ENCODE measurements at places on chromosomes 5 and 9. TPM values are rescaled to one million over a fixed set of nuclear protein-coding genes. Genes with fewer than 3 reads are reported as not detected.
A peak's percentile ranks its signal among the peaks of the same experiment; 100 is the strongest.

GRCh38 chr5:142386137-142387023 lies 61.6 kb upstream of the SPRY4 start:
- DNase-seq, result no peak
- no peak overlapping the region for H3K4me3 ChIP-seq
- H3K27ac ChIP-seq, result no peak overlapping the region
- H3K4me1 ChIP-seq, result peaks cover 26% of the 10 kb centered on the region
- H3K36me3 ChIP-seq, result no peaks in the 10 kb centered on the region

- H3K4me3 ChIP-seq, result no peak overlapping the region
- no peak for DNase-seq
- H3K27me3 ChIP-seq, result no peaks in the 10 kb centered on the region
These were observed 91.2 kb downstream of the RIC1 start for GRCh38 chr9:5720151-5720550.

GRCh38 chr5:91146230-91146629 lies 236.9 kb downstream of the ARRDC3 start:
- H3K4me3 ChIP-seq, result no peak overlapping the region
- DNase-seq, result no peak
- peaks cover 49% of the 10 kb centered on the region for H3K4me1 ChIP-seq
- H3K27ac ChIP-seq, result peak overlapping the region; percentile 82
- H3K36me3 ChIP-seq, result no peaks in the 10 kb centered on the region

Gene EIF4E1B
- total RNA-seq, result not detected

Gene SELENOP
- 965 TPM for total RNA-seq

DNA sequence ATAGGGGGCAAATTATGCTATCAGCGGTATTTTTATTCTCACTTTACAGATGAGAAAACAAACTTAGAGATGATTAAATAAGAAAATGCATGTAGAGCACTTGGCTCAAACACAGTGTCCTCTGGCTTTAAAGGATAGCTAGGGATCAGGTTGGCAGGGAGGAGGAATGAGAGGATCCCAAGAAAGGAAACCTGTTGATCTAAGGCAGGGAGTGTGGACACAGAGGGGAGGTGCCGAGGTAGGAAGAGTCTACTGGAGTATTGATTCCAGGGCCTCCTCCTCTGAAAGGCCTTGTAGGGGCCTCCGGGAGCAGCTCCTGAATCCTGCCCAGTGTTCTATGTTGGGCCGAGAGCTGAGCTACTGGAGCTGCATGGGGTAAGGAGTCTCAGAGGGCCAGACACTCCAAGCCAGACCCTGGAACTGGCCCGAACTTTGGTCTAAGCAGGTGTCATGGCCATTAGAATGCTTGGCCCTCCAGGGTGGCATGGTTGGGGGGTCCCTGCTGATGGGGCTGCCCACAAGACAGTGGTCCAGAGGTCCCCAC lies 30.4 kb upstream of the TCF7 start:
- no peak overlapping the region for H3K4me3 ChIP-seq
- H3K36me3 ChIP-seq, result no peaks in the 10 kb centered on the region
- H3K27ac ChIP-seq, result no peak overlapping the region
- no peaks in the 10 kb centered on the region for H3K27me3 ChIP-seq

Gene DNAI1
- total RNA-seq, result not detected

DNA sequence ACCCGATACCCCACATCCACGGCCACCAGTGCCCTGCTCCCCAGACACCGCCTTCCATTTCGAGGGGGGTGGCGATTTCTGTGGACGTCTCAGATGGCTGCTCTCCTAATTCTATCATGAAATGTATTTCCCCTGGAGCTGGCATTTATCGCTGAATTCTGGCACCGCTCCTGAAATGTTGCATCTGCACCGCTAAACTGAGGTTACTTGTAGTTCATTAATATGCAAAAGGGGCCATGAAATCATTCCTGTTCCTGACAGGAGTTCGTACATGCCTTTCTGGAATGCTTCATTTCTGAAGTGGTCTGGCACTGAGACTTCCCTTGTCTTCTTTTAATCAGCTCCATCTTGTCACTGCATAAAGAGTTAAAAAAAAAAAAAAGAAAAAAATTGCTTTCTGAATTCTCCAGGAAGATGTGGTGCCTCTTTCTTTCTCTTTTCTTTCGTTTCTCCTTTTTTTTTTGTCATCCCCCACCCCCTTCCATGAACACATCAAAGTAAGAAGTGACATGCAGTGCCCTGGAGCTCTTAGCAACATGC lies 97.7 kb upstream of the SMARCA2 start:
- no peak overlapping the region for H3K27ac ChIP-seq
- H3K27me3 ChIP-seq, result peaks cover 10% of the 10 kb centered on the region
- no peak for DNase-seq
- no peaks in the 10 kb centered on the region for H3K4me1 ChIP-seq

Gene UBQLN1
- total RNA-seq, result 107 TPM

DNA sequence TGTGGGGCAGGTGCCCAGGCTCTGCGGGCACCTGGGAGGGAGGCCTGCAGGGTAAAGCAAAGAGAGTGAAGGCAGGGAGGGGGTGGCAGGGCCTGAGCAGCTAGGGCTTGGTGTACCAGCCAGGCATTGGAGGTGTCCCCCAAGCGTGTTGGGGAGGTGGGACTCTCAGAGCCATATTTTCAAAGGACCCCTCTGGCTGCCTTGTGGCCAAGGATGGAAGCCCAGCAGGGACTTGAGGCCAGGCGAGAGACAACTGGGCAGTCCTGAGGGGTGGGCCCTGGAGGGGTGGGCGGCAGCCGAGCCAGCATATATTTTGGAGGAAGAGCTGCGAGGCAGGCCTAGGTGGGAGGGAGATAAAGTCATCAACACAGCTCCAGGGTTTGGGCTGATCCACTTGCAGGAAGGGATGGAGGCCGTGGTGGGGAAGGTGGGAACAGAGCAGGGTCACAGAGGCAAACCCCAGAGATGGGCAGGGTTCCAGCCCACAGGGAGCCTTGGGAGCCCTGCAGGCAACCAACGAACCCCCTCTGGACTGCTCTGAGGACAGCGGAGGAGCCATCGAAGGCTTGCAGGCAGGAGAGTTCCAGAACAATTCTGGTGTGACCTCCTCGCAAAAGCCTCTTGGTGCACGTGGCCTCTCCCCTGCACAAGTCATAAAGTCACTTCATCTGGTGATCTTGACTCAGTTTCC lies 35.7 kb downstream of the DUSP1 start:
- no peaks in the 10 kb centered on the region for H3K36me3 ChIP-seq
- no peak for DNase-seq

DNA sequence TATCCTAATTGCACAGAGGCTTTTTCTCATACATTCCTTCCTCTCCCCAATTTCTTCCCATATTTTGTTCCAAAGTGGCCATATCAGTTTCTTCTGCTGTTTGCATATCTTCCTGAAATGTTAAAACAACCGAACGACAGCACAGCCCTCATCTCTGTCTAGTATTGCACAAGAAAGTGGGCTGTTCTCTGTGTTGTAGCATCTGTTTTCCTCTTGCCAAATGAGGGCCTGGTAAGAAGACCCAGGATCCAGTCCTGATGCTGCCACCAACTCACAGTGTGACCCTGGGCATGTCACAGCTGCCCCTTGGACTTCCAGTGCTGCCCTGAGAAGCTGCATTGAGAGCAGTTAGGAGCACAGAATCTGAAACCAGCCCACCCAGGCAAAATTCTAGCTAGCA lies 4.1 kb downstream of the SLC31A2 start:
- no peak overlapping the region for H3K4me3 ChIP-seq
- no peaks in the 10 kb centered on the region for H3K36me3 ChIP-seq
- DNase-seq, result no peak
- H3K27ac ChIP-seq, result peak overlapping the region; percentile 30

DNA sequence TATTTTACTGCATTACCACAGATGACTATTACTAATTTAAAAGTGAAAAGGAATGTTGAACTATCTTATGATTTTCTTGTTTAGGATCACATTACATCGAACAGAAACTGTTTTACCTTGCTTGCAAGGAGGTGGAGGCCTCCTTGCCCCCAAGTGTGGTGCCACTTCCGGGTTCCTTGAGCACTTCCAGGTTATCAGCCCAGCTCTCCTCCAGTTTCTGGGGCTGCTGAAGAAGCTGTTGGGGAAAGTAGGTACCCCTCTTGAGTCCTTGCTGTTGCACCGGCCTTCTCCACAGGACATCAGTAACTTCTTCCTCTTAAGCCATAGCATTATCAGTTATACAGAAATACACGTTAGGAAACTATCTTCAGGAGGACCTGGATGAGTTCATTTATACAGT lies 278.2 kb downstream of the DMRT2 start:
- H3K27me3 ChIP-seq, result no peaks in the 10 kb centered on the region
- no peak overlapping the region for H3K27ac ChIP-seq
- DNase-seq, result no peak
- H3K36me3 ChIP-seq, result no peaks in the 10 kb centered on the region
- no peak overlapping the region for H3K4me3 ChIP-seq

DNA sequence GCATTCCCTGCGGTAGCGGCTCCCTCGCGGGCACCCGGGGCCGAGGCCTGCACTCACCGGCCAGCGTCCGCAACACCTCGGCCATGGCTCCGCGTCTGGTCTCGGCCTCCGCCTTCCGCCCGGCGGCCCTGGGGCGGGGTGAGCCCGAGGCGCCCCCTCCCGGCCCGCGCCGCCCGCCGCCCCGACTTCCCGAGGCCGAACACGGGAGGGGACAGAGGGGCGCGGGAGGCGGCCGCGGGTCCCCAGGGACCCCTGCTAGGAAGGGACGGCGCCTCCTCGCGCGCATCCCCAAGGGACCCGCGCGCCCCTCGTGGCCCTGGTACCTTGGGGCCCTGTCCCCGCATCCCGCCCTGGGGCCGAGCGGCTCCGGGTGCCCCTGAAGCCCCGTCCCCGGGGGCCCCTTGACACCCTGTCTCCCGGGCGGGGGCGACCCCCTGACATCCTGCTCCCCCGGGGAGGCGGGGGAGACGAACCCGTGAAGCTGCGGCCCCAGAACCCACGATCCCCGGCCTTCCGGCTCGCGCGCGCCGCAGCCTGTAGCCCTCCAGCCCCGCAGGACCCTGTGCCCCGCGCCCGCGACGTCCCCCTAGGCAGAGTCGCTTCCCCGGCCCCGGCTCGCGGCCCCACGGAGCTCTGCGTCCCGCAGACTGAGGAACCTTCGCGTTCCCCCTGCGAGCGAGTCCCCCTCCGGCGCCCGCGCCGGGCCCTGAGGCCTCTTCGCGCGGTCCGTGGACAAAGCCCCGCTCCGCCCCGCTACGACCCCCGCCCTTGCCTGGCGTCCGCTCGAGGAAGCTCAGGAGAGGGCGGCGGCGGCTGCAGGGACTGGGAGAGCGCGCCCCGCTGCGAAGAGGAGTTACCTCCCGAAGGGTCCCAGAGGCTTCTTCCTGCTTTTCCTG lies at the start of gene ABO:
Gene ABO, minus strand, starts transcription at position 97 of the 896 bp plus-strand sequence.
- peak within 1 kb of the TSS; percentile 81 for H3K27ac ChIP-seq
- H3K4me1 ChIP-seq, result no peaks in the 10 kb centered on the region
- H3K27me3 ChIP-seq, result peaks cover 30% of the 10 kb centered on the region
- H3K36me3 ChIP-seq, result no peaks in the 10 kb centered on the region

GRCh38 chr5:159181152-159181551 lies 28.2 kb downstream of the RNF145 start:
- no peak overlapping the region for H3K4me3 ChIP-seq
- peaks cover 87% of the 10 kb centered on the region for H3K4me1 ChIP-seq
- H3K27me3 ChIP-seq, result no peaks in the 10 kb centered on the region
- no peak for DNase-seq
- peaks cover 4% of the 10 kb centered on the region for H3K36me3 ChIP-seq

Gene BAAT
- not detected for total RNA-seq

- no peak for DNase-seq
- H3K27ac ChIP-seq, result no peak overlapping the region
- H3K4me1 ChIP-seq, result no peaks in the 10 kb centered on the region
- no peaks in the 10 kb centered on the region for H3K36me3 ChIP-seq
- no peak overlapping the region for H3K4me3 ChIP-seq
These were observed 42.6 kb downstream of the ANXA1 start for GRCh38 chr9:73194284-73194683.

DNA sequence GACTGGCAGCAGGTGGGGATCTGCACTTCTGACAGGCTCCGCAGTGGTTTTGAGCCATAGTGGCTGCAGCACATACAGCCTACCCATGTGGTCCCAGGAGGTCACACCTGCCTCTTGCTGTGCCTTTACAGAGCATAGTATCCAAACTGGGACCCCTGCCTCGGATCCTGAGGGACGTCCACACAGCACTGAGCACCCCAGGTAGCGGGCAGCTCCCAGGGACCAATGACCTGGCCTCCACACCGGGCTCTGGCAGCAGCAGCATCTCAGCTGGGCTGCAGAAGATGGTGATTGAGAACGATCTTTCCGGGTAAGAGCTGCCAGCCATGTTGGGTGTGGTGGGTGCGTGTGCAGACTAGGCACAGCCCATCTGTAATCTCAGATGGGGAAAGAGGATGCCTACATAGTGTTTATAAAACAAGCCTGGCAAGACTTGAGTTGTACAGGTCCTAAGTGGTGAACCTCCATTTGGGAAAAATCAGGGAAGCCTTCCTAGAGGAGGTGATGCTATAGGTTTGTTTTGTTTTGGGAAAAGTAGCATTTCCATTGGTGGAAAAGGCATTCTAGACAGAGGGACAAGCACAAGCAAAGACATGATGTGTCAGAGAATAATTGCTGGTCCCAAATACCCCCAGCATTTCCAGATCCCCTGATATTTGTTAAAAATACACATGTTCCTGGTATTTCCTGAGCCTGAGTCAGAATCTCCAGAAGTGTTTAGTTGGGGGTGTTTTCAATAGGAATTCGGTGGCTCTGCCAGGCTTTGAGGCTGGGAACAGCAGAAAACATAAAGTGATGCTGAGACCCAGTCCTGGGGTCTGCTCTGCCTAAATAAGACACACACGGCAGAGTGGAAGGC lies 119.2 kb downstream of the DAB2IP start:
- H3K4me3 ChIP-seq, result no peak overlapping the region
- H3K27ac ChIP-seq, result peak overlapping the region; percentile 66
- H3K36me3 ChIP-seq, result no peaks in the 10 kb centered on the region
- peaks cover 49% of the 10 kb centered on the region for H3K4me1 ChIP-seq
- no peaks in the 10 kb centered on the region for H3K27me3 ChIP-seq

- no peak overlapping the region for H3K4me3 ChIP-seq
- no peaks in the 10 kb centered on the region for H3K4me1 ChIP-seq
- peaks cover 30% of the 10 kb centered on the region for H3K36me3 ChIP-seq
- no peak overlapping the region for H3K27ac ChIP-seq
- DNase-seq, result no peak
These were observed 59.4 kb downstream of the MACROH2A1 start for GRCh38 chr5:135339623-135340022.

Gene FOXD4
- total RNA-seq, result not detected

GRCh38 chr9:108837530-108837929 lies 18.3 kb downstream of the ACTL7B start:
- H3K27ac ChIP-seq, result no peak overlapping the region
- no peaks in the 10 kb centered on the region for H3K36me3 ChIP-seq
- no peaks in the 10 kb centered on the region for H3K4me1 ChIP-seq
- H3K27me3 ChIP-seq, result no peaks in the 10 kb centered on the region
- no peak for DNase-seq

Gene SPATA31D4
- total RNA-seq, result not detected

DNA sequence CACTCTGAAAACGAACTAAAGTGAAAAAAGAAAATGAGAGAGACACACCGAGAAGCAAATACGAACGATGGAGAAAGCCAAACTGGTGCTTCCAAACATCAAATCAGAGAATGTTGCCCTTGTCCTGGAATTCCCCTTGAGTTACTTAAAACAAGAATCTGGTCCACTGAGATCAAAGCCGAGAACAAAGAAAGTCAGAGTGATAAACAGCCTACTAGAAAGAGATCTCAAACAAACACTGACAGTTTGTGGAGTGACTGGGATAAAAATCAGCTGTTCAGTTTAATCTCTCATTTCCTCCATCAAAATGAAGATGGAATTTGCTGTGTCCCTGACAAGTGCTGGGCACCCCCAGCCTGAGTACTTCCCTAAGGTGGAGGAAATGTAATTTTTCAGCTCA lies 582.6 kb downstream of the NR2F1-AS1 start:
- H3K4me1 ChIP-seq, result no peaks in the 10 kb centered on the region
- no peaks in the 10 kb centered on the region for H3K27me3 ChIP-seq
- no peak overlapping the region for H3K27ac ChIP-seq
- no peak overlapping the region for H3K4me3 ChIP-seq
- no peaks in the 10 kb centered on the region for H3K36me3 ChIP-seq

Gene ARSI
- 8.6 TPM for total RNA-seq

Gene TMEM250
- total RNA-seq, result 24.3 TPM

All from tibial nerve (tissue), 4 donors.